ENCODE measurements at places on chromosomes 16 and 17.

- DNase-seq: peak; percentile 62
Measured at GRCh38 chr17:17028059-17028877, 14.0 kb upstream of the MPRIP start.

GRCh38 chr16:2828521-2828840 lies 1.6 kb upstream of the ZG16B start:
- DNase-seq: no peak

DNA sequence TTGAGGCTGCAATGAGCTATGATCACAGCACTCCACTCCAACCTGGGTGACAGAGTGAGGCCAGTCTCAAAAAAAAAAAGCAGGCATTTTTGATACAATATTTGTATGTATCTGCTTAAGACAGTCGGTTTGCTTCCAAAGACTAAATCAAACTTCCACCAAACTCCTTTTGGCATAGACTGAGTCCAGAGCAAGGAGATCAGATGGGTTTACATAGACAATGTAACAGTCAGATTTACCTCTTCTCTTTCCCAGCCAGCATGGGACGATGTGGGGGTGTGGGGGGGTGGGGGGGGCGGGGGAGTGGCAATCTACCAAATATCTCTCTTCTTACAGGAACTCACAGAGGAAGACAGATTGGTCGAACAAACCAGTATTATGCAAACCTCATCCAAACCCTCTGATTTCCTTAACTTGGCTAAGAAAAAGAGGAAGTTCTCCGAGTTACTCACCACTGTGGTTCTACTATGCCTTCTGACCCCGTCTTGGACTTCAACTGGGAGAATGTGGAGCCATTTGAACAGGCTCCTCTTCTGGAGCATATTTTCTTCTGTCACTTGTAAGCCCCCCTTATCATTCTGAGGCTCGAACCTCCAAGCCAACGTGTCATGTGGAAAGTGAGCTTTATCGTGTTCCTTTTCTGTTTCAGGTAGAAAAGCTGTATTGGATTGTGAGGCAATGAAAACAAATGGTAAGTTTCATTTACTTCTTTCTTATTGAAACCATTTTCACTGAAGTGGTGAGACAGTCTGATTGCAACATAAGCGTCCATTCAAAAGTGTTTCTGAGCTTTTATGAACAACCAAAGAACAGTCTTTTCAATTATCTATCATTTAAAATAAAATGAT lies at the start of gene MILR1:
TSS of gene MILR1 (plus strand) at position 451 of the 848 bp plus-strand sequence. CDS start at position 505, 54 bp downstream.
- DNase-seq: peak; percentile 94

DNA sequence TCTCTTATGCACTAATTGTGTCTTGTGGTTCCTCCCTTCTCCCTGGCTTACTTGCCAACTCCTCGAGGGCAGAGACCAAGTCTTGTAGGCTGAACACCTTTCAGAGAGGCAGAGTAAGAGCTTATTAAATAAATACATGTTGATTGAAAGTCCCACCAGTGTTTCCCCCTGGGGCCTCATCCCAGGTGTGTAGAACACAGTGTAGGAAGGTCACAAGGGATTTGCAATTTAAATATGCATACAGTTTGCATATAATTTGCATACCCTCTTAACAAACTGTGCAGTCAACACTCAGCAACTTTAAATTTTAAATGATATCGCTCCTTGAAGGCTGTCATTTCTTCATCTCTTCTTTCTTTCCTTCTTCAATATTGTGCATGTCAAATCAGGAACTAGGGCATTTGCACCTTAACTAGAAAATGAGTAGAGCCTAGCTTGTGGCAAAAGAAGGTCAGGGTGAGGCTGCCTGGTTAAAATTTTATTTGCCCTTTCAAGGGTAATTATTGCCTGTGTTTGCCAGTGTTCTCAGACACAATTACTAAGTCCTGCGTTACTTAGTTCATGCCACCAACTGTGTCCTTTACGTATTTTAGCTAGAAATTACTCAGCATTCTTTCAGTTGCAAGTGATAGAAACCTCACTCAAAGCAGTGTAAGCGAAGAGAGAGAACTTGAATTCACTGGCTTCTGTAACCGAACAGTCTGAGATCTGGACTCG lies 465.7 kb downstream of the HAPSTR1 start:
- DNase-seq: no peak

Measured in foreskin fibroblast (primary cell).